ENCODE measurements at places on chromosomes 6 and 20.

- DNase-seq, result no peak
These were observed 135.5 kb upstream of the TNFAIP3 start for GRCh38 chr6:137731600-137731959.

- no peak for DNase-seq
These were observed 231.2 kb upstream of the FOXQ1 start for GRCh38 chr6:1080453-1081337.

GRCh38 chr6:85644279-85644762 is 1.6 kb upstream of the SYNCRIP start:
- no peak for DNase-seq

DNA sequence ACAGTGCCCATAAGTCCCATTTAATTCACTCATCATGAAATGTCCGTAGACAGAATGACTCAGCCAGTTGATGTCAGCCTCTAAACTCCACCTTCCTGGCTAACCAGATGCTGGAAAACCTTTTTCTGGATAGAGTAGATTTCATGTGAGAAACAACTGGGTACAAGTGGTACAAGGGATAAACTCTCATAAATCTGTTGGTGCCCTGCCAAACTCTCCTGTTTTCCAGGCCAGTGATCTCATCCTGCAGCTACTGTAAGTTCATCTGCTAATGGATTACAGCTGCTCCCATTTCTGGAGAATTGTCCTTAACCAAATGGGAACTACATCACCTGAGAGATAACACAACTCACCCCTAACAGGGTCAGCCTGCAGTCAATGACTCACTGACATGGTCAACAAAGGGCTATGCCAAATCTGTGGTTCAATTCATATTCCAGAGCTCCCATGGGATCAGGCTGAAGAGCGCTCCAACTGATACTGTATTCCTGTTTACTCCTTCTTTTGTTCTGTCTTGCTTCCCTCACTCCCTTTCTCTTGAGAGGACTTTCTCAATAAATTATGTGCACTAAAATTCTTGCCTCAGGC is 210.1 kb upstream of the HDDC2 start:
- no peak for DNase-seq

GRCh38 chr20:51579137-51579536 is 36.6 kb upstream of the NFATC2 start:
- DNase-seq, result no peak
